ENCODE measurements at places on chromosomes 16 and 17. TPM values are rescaled to one million over a fixed set of nuclear protein-coding genes. Genes with fewer than 3 reads are reported as not detected.

KCNJ18 gene
- not detected for total RNA-seq

GRCh38 chr16:30112197-30113030 is 923 bp downstream of the GDPD3 start:
- DNase-seq: peak; percentile 38

DNA sequence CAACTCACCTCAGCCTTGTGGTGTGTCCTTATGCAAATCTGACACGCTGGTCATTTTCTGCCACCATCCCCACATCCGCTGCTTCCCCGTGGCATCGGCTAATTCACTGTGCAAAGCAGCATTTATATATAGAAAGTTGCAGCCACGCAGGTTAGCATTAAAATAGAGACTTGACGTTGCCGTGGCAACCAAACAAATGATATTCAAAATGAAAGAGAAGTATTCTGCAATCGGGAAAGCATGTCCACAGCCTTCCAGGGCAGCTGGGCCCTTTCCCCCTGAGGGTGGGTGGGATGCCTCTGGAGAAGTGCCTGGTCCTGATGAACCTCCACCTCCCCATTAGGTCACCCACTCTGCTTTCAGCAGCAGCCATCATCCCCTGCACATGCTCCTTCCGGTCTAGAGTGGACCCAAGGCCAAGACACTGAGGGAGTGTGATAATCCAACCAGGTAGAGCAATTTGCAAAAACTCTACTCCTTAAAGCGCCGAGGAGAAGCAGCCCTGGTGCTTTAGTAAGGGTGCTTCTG is 138.7 kb downstream of the GAS7 start:
- no peak for DNase-seq

- DNase-seq: no peak
These were observed 2.0 kb downstream of the WSB1 start for GRCh38 chr17:27295945-27296344.

DNA sequence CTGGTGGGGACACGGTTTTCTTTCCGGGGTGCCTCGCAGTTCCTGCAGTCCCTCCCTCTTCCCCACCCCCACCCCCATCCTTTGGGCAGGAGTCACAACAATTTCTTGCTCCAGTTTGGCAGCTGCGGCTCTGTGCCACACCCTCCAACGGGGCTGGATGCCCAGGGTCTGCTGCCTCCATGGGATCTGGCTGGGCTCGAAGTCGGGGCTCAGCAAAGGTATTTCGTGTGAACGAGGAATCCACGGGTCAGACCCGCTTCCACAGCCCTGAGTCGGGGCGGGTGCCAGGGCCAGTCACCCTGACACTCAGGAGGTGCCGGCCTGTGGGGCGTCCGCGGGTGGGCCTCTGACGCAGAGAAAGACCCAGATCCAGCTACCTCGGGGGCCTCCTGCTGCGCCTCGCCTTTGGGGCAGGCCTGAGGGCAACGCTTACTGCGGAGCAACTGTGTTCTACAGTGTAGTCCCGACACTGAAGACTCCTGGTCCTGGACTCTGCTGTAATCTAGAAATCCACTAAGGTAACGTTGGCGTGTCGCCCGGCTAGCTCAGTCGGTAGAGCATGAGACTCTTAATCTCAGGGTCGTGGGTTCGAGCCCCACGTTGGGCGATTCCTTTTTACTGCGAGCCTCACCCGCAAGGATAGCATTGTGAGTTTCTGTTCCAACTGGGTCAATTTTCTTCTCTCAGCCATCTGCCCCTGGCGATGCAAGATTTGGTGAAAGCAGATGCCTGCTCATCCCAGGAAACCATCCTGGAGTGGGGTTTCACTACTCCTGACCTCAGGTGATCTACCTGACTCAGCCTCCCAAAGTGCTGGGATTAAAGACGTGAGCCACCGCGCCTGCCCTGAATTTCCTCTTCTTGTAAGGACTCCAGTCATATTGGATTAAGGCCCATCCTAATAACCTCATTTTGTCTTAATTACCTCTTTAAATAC is 12.6 kb upstream of the OR1F1 start:
- DNase-seq: no peak

DNA sequence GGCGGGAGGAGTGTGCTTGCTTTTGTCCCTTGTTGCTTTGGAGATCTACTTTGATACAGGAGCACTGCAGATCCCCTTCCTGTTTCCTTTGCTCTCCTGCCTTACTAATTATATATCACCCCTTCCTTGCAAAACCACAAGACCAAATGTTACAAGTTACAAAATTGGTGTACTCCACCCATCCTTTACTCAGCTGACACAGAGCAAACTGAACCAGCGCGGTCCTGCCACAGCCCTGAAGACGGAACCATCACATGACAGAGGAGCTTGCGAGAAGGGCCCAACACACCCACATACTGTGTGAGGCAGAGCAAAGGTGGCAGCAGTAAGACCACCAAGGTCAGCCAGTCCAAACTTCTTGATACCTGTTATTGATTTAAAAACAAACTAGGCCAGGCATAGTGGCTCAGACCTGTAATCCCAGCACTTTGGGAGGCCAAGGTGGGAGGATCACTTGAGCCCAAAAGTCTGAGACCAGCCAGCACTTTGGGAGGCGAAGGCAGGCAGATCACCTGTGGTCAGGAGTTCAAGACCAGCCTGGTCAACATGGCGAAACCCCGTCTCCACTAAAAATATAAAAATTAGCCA is 33.2 kb downstream of the CYTH1 start:
- DNase-seq: peak; percentile 70
